ENCODE measurements at places on chromosomes 1 and 21.

- DNase-seq = no peak
These were observed 111.9 kb upstream of the RGS1 start for GRCh38 chr1:192463661-192464060.

DNA sequence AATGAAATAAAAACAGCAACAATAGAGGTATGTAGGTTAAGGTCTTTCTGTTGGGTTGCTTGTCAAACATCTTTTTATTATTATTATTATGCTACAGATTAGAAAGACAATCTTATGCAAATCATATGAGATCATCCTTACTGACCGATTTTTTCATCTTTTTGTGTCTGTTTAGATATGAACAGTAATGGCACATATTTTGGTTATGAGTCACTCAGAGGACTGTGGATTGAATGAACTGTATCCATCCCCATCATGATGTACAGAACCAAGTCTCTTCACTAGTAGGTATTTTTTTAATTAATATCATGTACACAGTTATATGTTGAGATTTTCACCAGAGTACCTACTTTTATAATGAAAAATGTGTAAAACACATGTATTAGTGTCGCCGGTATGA is 159.1 kb downstream of the CHRM3 start:
- no peak for DNase-seq

GRCh38 chr21:38227401-38227800 is 29.4 kb upstream of the KCNJ15 start:
- no peak for DNase-seq

DNA sequence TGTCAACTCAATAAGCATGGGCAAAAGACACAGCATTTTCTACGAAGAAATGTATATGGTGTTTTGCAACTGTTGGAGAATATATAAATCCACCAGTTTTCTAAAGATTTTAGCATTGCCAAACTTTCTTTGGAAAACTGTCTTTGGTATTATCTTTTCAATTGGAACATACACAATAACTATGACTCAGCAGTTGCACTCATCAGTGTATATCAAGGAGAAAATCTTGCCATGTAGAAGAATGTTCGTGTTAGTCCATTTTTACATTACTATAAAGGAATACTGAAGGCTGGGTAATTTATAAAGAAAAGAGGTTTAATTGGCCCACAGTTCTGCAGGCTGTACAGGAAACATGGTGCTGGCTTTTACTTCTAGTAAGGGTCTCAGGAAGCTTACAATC is 41.1 kb downstream of the PRKAA2 start:
- DNase-seq = no peak

GRCh38 chr1:163745204-163745603 is 423.4 kb downstream of the NUF2 start:
- DNase-seq = no peak

Data from stimulated activated CD8-positive, alpha-beta memory T cell treated with anti-CD3 and anti-CD28 coated beads, Interleukin-12 subunit alpha, Interleukin-12 subunit beta, amount 100 ng/mL, for 4 hours (primary cell).